ENCODE measurements at places on chromosomes 12 and 14.

- DNase-seq = no peak
Observed at GRCh38 chr12:75656648-75657047, 145.2 kb upstream of the KRR1 start.

- DNase-seq = no peak
Observed at GRCh38 chr12:91591639-91591987, 409.0 kb upstream of the DCN start.

- DNase-seq = no peak
Observed at GRCh38 chr14:99779751-99780150, 13.5 kb upstream of the EML1 start.

DNA sequence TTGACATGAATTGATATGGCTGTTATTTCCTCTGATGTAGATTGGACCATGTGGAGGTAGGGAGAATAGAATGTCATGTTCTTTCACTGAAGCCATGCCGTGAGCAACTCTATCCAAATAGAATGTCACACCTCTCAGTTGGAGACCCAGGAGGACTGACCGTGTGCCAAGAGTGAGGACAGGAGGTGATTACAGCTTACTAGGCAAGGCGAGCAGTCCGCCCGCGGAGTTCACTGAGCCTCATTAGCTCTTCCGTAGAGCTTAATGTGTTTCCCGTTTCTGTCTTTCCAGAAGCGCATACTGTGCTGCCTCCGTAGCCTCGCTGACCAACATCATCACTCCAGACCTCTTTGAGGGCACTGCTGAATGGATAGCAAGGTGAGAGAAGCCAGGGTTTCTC is 45.6 kb downstream of the FNTB start:
- DNase-seq = no peak

DNA sequence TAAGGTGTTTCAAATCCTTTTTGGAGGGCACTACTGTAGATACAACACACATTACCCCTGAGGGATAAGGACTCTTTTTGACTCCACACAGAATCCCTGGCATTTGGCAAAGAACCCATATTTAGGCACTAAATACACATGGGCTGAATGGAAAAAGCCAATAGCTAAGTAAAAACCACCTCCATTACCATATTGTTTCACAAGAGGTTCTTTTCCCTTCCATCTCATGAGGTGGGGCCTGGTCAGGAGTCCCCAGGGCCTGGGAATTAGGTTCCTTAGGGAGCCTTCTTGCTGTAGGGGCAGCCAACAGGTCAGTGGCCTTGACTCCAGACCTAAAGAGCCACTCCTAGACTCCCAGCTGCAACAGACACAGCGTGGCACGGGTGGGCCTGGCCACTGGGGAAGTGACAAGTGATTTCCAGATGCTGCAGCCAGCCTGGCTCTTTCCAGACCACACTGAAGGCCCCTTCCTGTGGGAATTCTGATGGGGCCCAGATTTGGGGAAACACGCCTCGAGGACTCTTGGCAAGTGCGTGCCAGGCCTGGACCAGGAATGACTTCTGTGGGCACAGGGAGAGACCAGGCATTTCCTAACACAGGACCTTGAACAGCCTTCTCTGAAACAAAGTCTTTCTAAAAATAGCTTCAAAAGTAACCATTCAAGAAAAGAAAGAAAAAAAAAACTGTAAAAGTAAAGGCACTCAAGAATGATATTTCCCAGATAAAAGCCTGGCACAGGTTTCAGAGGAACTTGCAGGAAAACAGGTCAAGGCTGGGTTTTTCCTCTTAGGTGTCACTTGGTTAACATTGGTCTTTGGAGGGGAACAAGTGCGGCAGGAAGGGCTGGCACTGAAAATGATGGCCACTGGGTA is 18.1 kb downstream of the SSH1 start:
- no peak for DNase-seq

GRCh38 chr12:120254809-120255208 is 10.7 kb downstream of the PXN start:
- DNase-seq = no peak

DNA sequence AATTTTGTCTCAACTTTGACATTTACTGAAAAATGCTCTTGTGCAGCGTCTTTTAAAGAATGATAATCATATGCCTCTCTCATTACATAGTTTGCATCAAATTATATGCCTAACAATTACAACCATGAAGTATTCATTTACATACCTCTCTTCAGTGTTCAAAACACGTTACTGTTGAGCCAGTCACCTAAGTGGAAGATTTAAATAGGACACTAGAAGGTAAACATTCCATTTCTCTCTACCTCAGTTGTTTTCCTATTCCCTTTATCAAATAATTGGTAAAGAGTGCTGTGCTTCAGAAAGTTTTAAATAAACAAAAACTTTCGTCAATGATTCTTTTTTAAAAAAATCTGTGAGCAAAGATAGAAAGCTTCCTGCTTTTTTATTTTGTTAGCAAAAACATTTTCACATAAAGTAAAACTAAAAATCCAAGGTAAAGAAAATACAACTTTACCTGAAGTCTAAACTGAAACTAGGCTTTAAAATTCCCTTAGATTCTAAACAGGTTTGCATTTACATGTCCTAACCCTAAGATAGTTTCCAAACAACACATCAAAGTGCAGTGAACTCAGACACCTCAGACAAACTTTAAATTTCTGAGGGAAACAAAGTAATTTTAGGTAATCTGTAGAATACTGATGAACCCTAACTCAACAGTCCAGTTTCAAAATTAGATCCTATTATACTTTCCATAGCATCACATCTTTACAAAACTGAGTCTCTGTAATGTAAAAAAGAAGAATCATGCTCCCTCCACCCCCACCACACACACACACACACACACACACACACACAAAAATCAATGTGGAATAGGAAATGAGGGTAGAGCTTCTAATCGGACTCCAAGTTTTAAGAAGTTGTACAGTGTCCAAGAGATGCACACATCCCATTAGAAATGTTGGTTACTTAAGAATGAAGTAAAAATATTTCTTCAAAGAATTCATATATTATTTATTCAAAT is 46.2 kb downstream of the PAWR start:
- no peak for DNase-seq
